RPMI7951 (cell line): ENCODE measurements at places on chromosomes 3 and 15.

GRCh38 chr3:111706527-111706926, 111.4 kb upstream of the ZBED2 start:
- no peak for DNase-seq

- no peak for DNase-seq
These were observed 4.3 kb upstream of the FRMD5 start for GRCh38 chr15:44199393-44199792.

DNA sequence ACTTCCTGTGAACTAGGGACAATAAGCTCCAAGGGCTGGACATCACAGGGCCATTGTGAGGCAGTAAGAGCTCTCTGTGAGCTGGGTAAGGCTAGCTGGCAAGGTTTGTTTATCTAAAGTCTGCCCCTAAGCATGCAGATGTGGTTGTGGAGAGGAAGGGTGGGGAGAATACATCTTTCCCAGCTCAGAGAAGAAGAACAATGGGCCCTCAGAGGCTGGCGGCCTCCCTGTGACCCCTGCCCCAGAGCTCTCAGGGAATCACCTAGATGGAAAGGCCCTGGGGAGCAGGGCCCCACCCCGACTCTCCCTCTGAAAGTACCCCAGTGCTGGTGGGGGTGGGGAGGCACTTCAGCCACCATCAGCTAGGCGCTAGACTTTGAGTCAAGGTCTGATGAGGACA, 4.3 kb upstream of the AP3B2 start:
- peak; percentile 24 for DNase-seq

GRCh38 chr3:8760506-8760905, 8.9 kb downstream of the OXTR start:
- DNase-seq, result no peak

DNA sequence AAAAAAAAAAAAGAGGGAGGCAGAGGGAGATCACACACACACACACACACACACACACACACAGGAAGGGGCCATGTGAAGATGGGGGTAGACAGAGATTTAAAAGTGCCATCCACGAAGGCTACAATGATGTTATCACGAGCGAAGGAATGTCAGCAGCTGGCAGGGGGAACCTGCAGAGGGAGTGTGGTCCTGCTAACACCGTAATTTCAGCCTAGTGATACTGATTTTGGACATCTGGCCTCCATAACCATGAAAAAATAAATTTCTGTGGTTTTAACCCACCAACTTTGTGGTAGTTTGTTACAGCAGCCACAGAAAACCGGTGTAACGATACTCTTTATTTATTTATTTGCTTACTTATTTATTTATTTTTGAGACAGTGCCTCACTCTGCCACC, 76.0 kb downstream of the TMCO5A start:
- peak; percentile 87 for DNase-seq
